DMS 273 treated with DMSO at 0.1 percent for 48 hours (cell line): ENCODE measurements at places on chromosomes 3 and 15.

- no peak for DNase-seq
Observed at GRCh38 chr3:50623840-50624474, 7.0 kb downstream of the MAPKAPK3 start.

DNA sequence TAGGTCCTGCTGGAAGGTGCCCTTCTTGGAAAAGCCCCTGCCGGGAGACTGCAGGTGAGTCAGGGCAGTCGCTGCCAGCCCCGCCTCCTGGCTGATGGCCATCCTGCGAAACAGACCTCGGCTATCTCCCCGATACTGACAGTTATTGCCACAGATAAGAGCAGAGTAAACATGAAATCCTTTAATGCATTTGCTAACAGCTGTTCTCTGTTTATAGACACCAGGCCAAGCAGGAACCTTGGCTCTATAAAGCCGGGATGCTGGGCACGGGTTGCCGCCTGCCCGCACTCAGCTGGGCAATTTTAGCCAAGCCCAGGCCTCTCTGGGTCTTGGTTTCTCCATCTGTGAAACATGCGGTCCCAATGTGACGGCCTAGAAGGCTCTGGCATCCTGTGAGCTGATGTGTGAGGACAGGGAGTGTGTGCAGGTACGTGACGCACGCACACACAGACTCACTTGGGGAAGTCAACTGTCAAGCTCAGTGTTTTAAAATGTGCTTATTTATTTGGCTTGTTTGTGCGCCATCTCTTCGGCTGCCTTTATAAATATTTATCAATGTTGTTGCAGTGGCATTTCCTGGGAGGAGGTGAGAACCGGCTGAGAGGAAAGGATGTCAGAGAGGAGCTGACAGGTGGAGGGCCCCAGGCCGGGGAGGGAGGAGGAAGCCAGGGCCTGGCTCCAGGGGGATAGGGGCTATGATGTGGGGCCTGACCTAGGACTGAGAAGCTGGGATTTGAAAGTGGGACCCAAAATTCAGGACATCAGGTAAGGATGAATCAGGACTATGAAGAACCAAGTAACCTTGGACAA, 50.8 kb upstream of the PRR23E start:
- DNase-seq: peak; percentile 70

- no peak for DNase-seq
Observed at GRCh38 chr3:128077202-128077624, 25.0 kb downstream of the SEC61A1 start.

- DNase-seq: no peak
Observed at GRCh38 chr3:38205472-38205805, 40.1 kb downstream of the OXSR1 start.

DNA sequence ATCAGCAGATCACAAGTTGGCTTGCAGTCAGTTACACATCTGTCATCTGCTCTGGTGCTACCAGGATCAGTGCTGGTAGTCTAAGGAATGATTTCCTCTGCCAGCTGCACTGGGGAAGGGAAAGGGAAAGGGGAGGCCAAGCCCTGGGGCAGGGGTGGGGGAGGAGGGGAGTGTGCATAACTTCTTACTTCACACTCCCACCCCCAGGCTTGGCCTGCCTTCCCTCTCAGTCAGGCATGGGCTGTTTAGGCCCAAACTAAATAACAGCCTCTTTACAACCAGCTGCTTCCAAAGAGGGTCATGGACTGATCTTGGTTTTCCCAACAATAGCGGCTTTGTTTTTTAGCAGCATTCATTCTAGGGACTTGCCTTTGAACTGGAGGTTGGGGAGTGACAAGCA, 86.1 kb upstream of the PSMD6 start:
- DNase-seq: no peak

- DNase-seq: no peak
Observed at GRCh38 chr15:96334017-96334704, 3.7 kb downstream of the NR2F2 start.

GRCh38 chr3:95265129-95265528, 1202.3 kb downstream of the NSUN3 start:
- DNase-seq: no peak

GRCh38 chr15:99845009-99845408, 111.8 kb upstream of the LYSMD4 start:
- no peak for DNase-seq

- DNase-seq: no peak
Observed at GRCh38 chr15:39602143-39602542, 21.3 kb downstream of the THBS1 start.

GRCh38 chr3:4475804-4476203, 8.7 kb upstream of the SUMF1 start:
- DNase-seq: no peak

GRCh38 chr3:173473237-173473636, 75.7 kb downstream of the NLGN1 start:
- DNase-seq: no peak

GRCh38 chr3:53707222-53707621, 139.0 kb downstream of the CHDH start:
- no peak for DNase-seq

DNA sequence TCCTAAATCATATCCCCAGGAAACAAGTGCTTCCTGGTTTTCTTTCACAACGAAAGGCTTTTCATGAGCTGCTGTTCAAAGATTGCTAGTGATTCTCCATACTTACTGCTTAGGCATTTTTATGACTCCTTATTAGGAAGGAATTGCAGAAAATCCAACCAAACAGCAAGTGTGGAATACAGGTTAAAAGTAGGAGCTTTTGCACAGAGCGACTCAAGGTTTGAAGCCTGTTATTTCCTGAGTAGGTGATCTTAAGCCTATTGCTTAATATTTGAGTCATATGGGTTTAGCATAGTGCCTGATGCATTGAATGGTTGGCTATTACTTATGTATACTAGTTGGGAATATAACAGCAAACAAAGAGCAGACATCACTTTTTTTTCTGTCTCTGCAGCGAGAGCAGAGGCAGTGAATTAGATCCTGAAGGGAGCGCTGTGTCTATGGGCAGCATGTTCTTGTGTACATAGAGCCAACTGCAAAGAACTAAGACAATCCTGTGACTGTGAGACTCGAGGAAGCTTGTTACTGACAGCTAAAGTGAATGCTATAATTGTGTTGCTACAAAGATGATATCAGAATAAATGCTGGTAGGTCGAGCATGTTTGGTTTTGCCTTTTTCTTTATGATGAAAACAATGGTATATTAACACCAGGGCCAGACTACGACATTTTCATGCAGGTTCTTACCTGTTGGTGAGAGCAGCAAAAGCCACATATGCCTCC, 6.3 kb downstream of the TM4SF1 start:
- DNase-seq: no peak

DNA sequence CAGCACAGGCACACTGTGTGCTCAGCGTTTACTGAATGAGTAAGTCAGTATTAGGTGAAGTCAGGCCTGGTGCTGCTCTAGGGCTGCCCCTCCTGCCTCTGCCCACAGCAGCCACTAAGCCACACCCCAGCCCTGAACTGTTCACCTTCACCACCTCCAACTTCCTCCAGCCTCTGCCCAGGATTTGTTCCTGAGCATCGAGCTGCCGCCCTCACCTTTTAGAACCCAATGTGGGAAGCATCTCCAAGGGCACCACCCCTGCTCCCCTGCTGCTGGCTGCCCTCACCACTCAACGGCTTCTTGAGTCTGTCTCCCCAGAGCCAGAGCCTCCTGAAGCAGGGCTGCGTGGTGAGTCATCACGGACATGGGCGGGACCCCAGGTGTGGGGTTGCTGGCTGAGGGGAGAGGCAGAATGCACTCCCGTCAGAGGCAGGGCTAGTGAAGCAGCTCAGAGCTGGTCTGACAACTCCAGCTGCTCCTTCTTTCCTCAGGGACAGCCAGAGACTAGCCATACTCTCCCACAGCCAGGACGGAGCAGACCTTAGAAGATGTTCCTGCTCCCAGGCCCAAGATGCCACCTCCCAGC, 5.8 kb downstream of the HYAL2 start:
- no peak for DNase-seq

GRCh38 chr3:112635674-112636073, 5.3 kb downstream of the CCDC80 start:
- no peak for DNase-seq

- DNase-seq: no peak
Observed at GRCh38 chr15:99955532-99955931, 222.3 kb upstream of the LYSMD4 start.

- no peak for DNase-seq
Observed at GRCh38 chr3:14861031-14861430, 42.3 kb downstream of the FGD5 start.

DNA sequence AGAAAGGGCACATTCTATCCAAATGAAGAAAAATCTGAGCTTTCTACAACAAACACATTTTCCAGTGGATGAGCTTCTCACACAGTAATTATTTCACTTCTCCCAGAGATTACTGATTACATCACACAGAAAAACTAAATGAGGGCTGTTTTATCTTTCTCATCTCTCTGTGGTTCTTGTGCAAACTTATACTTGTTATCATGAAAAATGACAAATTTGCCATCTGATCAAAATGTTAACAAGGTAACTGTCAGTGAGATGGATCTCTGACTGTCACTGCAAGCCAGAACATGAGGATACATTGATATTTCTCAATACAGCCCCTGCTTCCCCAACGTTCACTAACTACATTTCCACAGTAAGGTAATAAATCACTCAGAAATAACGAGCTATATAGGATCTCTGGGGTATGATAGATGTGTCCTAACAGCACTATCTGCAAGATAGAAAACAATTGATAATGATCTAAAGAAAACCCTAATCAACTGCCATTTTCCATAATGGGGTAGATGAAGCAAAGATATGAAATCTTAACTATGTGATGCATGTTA, 829.3 kb upstream of the CFAP20DC start:
- no peak for DNase-seq

DNA sequence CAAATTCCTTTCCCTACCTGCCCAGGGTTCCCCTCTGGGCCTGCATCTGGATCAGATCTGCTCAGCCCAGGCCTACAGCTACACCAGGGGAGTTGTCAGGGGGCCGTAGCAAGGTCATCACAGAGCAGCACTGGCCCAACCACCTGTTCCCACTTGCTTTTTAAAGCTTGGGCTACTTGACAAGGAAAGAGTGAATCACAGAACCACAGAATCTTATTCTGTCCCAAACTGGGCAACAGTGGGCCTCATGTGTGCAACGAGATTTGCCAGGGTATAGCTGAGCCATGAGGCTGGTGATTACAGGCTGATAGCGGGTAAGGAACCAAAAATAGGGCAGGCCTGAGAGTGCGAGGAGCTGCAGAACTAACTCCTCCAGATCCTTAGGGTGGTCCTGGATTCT, 66.7 kb downstream of the MYLK start:
- DNase-seq: no peak

DNA sequence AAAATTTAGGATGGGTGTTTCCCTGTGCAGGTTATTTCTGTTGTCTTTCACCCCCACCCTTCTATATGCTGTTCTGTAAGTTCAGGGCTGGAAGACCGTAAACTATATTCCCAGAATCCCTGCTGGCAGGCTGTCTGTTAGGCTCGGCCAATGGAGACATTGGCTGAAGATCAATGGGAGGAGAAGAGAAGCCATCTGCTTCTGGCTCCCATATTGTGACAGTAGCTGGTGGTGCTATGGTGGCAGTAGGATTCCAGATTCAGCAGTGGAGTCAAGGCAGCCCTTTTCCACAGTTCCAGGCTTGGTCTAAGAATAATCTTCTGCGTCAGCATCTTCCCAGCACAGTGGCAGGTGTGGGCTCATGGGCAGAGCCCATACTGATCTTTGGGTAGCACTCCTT, 226.6 kb downstream of the ABHD5 start:
- no peak for DNase-seq

DNA sequence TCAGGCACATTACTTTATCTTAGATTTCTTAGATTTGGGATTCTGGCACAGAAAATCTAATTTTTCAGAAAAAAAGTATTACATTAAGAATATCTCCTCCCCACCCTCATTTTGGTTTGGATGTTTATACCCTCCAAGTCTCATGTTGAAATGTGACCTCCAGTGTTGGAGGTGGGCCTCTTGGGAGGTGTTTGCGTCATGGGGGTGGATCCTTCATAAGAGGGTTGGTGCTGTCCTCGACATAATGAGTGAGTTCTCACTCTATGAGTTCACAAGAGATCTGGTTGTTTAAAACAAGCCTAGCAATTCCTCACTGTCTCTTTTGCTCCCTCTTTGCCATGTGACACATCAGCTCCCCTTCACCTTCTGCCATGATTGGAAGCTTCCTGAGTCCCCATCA, 45.6 kb upstream of the WWTR1 start:
- DNase-seq: peak; percentile 14

DNA sequence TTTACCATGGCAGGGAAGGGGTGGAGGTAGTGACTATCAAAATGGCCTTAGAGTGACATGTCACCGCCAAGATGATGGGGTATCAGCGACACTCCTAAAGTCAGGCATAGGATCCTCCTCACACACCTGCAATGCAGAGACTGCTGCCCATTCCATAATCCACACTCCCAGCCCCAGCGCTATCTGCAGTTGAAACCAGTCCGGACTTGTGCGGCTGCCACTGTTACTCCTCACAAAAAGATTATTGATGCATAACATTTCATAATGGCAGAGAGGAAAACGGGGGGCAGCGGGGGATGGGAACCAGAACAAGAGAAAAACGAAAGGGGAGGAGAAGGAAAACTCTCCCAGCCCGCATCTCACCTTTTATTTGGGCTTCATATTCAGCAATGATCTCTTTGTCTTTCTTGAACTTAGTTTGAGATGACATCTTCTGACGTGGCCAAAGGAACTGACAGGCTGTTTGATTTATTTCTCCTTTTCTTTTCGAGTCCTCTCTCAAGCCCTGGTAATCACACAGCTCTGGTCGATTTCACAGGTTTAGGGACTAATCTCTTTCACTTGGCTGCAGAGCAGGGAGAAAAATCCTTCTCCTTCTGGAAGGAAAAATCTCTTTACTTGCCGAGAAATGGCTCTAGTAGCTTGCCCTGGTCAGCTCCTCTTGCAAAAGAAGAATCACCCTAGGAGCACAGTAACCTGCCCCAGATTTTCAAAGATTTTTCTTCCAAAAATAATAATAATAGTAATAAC, 749 bp downstream of the SRGAP3 start:
- DNase-seq: no peak

DNA sequence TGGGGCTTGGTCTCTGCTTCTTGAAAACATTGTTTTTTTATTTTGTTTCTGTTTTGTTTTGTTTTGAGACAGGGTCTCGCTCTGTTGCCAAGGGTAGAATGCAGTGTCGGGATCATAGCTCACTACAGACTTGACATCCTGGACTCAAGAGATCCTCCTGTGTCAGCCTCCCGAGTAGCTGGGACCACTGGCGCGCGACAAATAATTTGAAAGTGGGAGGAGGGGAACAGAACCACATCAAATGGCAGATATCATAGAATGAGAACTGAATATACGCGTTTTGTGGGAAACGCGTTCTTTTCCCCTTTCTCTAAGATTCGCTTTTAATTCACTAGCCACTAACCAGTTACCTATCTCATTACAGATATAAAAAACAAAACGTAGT, 641 bp upstream of the VPS13C start:
- no peak for DNase-seq
